ENCODE measurements at places on chromosomes 6 and 20.

- no peak for DNase-seq
Observed at GRCh38 chr6:58198301-58198700, 880.9 kb downstream of the PRIM2 start.

GRCh38 chr6:12751694-12752325, 35.2 kb downstream of the PHACTR1 start:
- DNase-seq: no peak

DNA sequence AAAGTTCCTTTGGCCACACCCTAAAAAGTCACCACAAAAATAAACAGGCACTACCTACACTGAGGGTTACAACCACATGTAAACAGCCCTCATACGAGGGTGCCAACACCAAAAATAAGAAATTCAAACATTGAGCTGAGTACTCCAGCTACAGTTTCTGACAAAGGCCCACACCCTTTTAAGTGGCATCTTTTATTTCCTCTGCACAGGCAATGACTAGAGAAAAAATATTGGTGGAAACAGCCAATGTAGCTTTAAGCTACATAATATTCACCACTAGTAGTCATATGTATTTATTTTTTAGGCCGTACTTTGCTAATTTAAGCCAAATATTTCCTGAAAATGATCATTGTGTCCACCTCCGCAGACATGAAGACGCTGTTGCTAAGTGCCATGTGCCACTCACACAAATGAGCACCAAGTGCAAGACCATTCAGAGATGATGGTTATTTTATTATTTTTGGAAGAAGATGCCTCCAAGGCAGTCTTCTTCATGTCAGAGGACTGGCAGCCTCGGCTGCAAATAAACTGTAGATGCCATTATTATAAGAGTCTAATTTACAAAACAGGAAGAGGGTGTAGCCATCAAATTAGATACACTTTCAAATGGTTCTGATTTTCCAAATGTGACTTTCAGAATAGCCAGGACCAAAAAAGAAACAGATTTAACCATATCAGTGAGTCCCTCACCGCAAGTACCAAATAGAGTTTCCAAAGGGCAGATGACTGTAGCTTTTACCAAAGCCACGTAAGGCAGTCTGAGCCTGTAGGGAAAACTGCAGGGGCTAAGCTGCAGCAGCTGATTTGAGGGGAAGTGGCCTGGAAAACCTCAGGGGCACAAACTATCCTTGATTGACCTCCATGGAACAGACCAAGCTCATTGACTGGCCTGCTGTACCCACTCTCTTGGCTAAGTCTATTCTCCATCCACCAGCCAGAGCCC, 13.4 kb downstream of the CYP24A1 start:
- no peak for DNase-seq

DNA sequence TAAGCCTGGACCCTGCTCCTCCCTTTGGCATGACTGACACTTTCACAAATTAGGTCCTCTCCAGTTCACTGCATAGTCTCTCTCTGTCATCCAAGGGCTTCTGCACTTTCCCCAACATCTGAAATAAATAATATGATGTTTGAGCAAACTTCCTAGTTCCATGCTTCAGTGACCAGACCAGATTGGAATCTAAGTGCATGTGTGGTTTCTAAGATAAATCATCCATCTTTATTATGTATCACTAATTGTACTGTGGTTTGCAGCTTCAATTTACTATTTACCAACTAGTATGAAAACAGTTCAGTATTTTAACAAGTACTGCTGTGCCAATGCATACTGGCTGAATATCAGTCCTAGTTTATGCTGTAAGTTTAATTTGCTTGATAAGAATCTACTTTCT, 18.7 kb downstream of the SESN1 start:
- DNase-seq: no peak

GRCh38 chr6:93433592-93433991, 14.2 kb upstream of the EPHA7 start:
- no peak for DNase-seq

GRCh38 chr6:159118924-159119323, 50.3 kb upstream of the FNDC1 start:
- DNase-seq: no peak

GRCh38 chr6:63790334-63790733, 154.7 kb downstream of the PHF3 start:
- no peak for DNase-seq

DNA sequence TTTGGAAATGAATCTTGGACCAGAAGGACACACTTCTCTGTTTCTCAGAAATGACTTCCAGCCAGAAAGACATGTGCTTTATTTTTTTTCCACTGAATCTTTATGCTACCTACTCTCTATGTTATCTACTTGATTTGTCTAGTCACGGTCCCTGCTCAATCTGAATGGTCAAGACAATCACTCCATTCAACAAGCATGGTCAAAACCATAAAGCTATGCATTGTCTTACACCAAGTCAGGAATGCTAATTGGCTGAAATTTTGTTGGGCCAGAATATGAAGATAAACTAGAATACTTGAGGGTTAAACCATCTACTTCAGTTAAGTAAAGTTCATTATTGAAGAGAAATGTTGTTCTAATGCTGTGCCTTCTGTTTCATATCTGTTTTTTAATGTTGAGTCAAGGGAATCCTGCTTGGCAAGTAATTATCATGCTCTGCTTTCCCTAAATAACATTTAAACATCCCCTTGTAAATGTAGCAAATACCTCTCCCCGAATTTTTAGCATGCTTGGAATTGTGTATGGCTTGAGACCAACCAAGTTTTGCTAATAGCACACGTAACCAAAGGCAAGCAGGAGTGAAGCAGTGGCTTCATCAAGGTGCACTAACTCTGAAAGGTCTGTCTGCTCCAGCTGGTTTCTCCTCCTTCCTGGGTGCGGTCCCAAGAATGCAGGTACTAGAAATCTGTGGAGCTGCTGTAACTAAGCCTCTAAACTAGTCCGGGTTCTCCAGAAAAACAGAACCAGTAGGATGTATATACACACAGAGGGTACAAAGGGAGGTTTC, 190.3 kb upstream of the CDYL start:
- no peak for DNase-seq

GRCh38 chr20:11376420-11376819, 541.3 kb upstream of the BTBD3 start:
- DNase-seq: no peak

DNA sequence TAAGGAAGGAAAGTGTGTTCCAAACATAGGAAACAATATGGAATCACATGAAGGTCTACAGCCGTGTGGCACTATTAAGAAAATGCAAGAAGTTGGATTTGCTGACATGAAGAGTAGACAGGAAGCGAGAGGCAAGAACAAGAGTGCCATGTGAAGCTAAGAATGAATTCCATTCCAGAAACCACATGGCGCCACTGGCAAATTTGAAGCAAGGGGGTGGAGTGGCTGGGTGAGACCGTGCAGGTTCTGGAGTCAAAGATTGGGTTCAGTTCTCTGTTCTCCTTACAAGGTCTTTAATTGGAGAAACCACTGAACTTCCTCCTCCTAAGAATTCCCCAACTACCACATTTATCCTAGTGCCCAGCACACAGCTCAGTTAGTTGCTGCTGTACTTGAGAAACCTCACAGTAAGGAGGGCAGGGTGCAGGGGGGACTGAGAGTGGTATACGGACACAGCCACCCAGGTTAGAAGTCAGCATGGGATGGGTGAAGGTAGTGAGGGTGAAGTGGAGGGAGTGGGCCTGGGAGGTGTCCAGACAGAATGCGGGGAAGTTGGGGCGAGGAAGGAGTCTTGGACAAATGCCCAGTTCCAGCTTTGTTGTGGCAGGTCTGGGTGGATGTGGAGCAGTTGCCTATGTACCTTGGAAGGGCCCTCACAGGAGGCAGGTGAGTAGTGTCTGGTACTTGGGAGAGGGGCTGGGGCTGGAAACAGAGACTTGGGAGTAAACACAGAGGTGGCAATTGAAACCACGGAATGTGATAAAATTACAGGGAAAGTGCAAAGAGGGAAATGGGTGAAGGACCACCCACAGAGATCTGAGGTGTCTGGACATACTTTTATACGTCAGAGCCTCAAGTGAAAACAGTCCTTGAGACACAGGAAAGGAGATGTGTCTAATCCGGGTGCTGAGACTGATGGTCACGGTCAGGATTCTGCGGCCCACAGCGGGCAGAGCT, 14.3 kb downstream of the LYRM4 start:
- DNase-seq: no peak

GRCh38 chr6:6811128-6812009, 222.8 kb downstream of the LY86 start:
- no peak for DNase-seq

- no peak for DNase-seq
Observed at GRCh38 chr20:61092251-61092650, 159.8 kb upstream of the CDH4 start.

GRCh38 chr20:3933218-3933617, 44.0 kb downstream of the PANK2 start:
- DNase-seq: no peak

DNA sequence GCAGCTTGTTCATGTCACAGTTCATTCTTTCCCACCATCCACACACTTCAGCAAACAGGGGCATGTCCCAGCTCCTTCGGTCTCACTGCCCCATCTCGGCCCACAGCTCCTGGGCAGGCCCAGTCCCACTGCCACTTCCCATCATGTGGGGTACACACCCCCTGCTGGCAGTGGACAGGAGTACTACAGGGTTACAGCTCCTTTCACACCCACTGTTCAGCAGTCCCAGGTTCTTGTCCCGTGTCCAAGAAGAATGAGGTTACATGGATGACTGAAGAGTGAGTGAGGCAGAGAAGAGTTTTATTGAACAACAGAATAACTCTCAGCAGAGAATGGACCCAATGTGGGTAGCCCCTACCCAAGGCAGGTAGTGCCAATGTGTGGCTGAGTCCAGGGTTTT, 77.8 kb upstream of the SMLR1 start:
- DNase-seq: no peak

Data from stimulated activated CD8-positive, alpha-beta memory T cell treated with anti-CD3 and anti-CD28 coated beads, Interleukin-2, amount 100 ng/mL, for 1 hour (primary cell).